Suprapubic skin (tissue), 4 donors: ENCODE measurements at places on chromosomes 5 and 9.

DNA sequence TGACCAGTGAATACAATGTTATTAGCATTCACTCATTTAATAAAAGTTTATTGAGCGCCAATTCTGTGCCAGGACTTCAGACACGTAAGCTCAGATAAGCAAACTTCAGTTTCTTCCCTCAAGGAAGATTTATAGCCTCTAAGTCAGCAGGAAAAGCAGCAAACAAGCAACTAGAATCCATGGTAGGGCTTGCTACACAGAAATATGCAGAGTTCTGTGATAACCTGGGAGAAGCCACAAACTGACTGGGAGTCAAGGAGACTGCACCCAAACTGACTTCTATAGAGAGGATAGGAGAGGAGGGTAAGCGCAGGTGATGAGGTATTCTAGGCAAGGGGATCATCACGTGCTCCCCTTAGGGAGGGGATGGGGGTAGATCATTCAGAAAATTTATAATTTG lies 1.4 kb upstream of the OGN start:
- no peak for DNase-seq

- DNase-seq = no peak
Observed at GRCh38 chr5:133779828-133780475, 167.6 kb upstream of the FSTL4 start.

DNA sequence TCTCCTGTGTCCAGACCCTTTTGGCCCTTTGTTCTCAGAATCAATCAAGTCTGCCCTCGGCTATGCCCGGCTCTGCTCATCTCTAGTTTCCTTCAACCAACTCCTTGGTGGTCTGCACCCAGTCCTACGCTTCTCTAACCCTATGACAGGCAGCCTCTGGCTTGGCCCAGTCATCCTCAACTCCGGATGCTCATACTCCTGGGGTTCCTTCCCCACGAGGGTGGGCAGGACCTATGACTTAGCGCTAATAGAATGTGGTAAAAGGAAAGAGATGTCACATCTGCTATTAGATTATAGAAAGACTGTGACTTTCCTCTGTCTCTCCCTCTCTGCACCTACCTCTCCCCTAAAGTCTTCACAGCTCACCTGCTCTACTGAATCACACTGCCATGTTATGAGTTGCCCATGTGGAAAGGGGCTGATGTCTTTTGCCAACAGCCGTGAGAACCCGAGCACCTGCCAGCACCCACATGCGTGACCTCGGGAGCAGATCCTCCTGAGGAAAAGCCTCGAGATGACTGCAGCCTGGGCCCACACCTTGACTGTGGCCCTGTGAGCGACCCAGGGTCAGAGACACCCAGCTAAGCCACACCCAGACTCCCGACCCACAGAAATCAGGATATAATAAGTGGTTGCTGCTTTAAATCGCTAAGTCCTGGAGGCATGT lies 334.9 kb downstream of the GADD45G start:
- DNase-seq = no peak

- no peak for DNase-seq
Observed at GRCh38 chr5:140145818-140146522, 20.2 kb downstream of the IGIP start.

GRCh38 chr5:15510831-15511230 lies 10.9 kb downstream of the FBXL7 start:
- DNase-seq = no peak
